Stimulated activated CD4-positive, alpha-beta T cell treated with anti-CD3 and anti-CD28 coated beads, Interleukin-1b, Interleukin-23, amount 100 ng/mL, for 1 hour (primary cell): ENCODE measurements at places on chromosomes 6 and 20.

DNA sequence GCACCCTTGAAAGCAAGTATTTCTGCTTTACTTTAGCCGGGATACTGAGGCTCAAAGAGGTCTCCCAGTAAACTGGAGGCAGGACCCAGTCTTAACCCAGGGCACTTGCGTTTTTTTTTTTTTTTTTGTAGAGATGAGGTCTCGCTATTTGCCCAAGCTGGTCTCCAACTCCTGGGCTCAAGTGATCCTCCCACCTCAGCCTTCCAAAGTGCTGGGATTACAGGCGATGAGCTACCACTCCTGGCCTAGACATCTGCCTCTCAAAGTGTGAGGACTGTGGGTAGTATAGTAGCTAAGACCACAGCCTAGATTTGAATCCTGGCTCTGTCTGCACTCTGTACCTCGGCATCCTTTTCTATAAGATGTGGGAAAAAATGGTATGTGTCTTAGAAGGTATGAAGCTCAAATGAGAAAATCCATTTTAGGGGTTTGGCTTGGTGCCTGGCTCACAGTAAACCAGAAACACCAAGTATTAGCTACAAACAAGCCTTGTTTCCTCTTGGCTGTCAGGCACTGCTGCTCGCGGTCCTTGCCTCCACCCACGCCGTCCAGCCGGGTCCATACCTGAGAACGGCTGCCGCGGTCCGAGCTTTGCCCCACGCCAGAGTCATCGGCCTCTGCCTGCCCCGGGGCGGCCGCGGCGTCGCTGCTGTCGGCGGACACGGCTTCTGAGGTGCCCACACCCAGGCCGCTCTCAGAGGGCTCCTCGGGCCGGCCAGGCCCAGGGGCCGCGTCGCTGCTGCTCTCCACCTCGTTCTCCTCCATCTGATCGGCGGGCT lies 1.2 kb downstream of the ZNF335 start:
- DNase-seq: no peak

DNA sequence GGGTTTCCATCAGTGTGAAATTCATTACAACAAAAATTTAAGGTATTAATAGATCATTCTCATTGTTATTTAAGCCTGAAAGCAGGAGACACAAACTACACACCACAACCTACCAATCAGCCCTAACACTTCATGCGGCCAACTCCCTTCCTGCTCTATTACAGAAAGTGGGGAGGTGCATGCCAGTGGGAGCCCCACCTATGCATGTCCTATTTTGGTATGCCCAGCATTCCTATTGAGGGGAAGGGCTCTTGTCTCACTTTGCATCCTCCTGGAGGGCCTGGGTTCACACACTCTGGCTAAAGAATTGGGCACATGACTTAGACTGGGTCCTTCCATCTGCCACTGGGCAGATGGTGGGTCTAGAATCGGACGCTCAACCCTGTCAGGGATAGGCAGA lies 450.0 kb downstream of the PTPRT start:
- no peak for DNase-seq

DNA sequence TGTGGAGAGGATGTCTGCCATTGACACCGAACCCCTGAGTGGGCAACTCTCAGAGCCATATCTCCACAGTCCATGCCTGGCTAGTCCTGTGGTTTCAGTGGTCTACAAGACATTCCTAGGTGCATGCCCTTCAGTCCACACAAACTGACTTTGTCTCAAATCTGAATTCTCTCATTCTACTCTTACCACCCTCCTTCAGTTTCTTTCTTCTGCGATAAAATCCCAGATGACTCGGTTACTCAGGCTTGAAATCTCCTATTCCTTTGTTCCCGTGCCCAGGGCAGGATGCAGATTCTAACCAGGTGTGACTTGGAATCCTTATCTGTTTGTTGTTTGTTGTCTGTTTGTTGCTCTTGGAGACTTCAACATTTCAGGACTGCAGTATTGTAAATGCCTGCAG lies 9.3 kb downstream of the CDS2 start:
- DNase-seq: no peak

DNA sequence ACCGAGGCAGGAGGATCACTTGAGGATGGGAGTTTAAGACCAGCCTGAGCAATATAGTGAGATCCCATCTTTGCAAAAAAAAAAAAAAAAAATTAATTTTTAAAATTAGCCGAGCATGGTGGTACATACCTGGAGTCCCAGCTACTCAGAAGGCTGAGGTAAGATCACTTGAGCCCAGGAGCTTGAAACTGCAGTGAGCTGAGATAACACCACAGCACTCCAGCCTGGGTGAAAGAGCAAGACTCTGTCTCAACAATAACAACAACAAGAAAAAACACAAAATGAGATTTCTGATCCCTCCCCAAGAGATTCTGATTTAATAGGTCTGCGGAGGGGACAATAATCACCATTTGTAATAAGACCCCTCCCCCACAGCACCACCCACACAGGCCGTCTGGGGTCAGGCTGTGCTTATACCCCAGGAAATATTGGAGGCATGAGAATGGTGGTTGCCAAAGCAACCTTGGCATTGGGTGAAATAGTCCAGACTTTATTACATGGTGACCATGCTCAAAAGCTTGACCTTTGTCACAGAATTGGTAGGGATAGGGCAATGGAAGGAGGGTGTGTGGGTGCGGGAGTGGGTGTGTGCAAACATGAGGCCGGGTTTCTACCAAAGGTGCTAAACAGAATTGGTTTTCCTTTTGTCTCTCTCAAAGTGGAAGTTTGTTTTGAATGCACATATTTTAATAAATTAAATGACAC lies 24.4 kb upstream of the ADTRP start:
- no peak for DNase-seq

GRCh38 chr6:33750244-33750991 lies 3.7 kb upstream of the IP6K3 start:
- no peak for DNase-seq

DNA sequence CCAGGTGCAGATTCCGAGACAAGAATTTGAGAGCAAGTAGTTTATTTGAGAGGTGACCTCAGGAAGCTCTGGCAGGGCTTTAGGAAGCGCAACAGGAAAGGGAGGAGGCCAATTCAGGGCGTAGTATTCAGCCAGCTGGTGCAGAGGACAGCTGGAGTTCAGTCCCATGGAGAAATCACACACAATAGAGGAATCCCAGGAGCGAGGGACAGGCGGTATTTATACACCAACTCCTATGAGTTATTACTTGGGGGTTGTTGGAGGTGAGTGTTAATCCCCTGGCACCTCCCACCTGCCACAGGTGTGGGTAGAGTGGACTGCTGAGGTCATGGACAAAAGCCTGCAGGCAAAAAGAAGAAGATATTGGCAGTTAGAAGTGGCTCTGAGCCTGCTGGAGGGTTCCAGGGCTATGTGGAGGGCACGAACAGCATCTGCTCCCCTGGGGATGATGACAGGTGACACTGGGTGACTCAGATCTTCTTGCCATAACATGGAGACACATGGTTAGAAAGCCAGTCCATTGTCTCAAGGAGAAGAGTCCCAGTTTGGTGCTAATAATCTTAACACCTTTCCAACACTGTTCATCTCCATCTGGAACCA lies 13.9 kb upstream of the SULF2 start:
- no peak for DNase-seq

DNA sequence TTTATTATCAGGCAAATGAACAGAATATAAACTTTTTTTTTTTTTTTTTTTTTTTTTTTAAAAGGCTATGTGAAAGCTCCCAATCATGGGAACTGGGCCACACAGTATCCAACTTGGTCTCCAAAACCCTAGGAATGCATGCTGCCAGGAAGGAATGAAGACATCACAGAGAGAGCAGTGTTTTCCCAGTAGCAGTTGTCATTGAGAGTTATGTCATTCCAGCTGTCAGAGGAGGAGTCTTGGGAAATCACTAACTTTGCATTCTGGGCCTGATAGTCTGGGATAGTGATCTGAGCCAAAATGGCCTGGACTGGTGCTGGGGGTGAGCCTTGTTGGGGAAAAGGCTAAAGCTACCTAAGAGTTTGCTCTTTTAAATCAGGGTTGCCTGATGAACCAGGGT lies 231.3 kb upstream of the MAP3K7 start:
- DNase-seq: no peak

DNA sequence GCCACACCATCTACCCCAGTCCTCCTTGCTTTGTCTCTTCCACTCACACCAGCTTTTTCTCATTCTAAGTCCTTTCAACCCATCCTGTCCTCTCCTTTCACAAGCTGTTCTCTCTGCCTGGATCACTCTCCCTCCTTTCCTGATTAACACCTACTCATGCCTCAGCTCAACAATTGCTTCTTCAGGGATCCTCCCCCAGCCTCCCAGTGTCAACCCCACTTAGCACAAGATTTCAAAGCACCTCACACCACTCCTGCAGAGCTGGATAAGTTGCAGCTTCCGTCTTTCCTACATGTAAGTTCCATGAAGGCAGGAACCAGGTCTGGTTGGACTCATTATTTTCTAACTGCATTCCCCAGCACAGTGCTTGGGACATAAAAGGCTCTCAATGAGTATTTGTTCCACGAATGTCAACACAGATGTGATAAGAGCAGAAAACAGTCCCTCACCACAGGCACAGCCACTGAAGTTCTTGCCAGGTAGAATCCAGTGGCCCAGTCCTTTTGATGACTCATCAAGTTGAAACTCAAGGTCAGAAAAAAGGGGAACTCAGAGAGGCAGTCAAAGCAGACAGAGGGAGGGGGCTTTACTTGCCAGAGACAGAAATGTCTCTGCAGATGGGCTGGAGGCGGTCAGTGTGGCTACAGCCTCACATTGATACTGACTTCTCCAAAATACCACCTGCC lies 193.4 kb upstream of the PRDM1 start:
- no peak for DNase-seq

- DNase-seq: no peak
These were observed 7.9 kb upstream of the ENTPD6 start for GRCh38 chr20:25187635-25188034.

DNA sequence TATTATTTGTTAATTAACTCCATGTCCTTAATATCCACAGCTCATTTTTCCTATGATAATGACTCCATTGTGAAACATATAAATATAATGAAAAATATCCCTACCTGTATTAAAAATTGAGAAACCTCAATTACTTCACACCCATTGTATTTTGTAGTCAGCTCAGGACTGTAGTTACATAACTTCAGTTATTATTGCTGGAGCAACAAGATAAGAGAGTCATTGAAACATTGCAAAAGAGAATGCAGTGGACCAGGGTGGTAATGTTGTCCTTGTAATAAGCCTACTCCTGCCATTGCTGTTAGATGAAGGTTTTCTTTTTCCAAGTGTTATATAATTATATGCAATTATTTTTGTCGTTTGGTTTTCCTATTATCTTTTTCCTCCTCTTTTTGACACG lies 184.4 kb downstream of the PRL start:
- DNase-seq: no peak

GRCh38 chr6:30814146-30815040 lies 69.9 kb upstream of the DDR1 start:
- no peak for DNase-seq

- no peak for DNase-seq
These were observed 57.4 kb downstream of the EZR start for GRCh38 chr6:158761746-158762145.

DNA sequence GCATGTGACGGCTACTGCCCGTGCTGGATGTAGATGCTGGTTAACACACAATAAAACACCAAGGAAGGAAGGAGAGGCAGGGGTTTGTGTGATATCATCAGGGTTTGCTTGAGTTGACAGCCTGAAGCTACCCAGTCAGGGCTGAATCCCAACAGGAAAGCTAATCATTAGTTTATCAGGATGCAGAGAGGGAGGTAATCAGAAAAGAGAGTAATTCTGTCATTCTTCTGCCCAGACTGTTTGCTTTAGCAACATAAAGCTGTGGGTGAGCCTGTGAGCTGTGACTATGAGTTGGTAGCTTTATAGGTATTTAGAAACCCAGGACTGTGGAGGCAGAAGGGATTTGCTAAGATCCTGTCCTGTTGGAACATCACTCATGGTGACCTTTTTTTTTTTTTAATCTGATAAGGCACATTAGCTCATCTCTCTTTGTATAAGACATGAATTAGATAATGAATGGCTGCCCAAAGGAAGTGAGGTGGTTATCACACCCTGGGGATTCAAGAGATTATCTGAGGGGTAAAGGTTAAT lies 79.3 kb downstream of the CAP2 start:
- DNase-seq: no peak

DNA sequence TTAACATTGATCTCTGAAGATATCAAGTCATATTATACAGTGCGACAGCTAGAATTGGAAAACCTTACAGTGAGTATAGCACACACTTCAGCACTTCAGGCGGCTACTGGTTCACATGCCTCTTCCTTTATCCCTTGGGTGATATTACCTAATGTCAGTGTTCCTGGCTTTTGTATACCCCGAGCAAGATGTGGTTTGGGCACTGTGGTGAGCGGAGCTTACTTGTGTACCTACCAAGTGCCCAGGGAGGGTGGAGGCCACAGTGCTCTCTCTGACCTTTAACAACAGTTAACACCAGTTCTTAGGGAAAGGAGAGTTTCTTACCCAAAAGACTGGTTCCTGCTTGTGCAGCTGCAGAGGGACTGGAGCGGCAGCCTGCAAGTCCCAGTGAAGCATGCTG lies 64.4 kb downstream of the PTPN1 start:
- DNase-seq: no peak

DNA sequence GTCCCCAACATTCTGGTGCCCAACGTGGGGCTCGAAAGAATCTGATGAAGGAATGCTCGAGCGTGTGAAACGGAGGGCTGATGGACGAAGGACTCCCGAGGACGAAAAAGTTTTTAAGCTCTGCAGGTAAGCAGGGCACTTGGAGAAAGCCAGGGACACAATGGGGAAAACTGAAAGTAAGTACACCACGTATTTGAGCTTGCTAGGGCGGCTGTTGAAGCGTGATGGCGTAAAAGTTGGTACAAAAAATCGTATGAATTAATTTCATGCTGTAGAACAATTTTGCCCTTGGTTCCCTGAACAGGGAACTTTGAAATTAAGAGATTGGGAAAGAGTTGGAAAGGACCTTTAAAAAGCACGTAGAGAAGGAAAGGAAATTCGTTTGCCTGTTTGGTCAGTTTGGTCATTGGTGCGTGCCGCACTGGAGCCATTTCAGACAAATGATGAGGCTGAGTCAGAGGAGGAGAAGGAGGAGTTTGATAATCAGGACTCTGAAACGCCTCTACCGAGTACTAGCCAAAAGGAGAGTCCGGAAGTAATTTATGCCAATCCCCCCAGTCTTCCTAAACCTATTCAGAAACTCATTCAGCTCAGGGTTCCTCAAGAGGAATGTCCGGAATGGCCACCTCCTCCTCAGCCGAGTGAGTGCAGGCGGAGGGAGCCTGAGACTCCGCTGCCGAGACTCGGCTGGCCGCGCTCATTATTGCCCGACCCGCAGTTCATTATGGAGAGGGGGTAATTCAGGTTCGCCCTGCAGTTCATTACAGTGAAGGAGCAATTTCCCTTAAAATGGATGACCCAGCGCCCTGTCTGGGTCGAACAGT lies 59.2 kb upstream of the PRSS16 start:
- no peak for DNase-seq

- no peak for DNase-seq
These were observed 48.7 kb downstream of the YTHDF1 start for GRCh38 chr20:63167026-63167917.

- no peak for DNase-seq
These were observed 43.2 kb downstream of the PFDN4 start for GRCh38 chr20:54251096-54251495.

DNA sequence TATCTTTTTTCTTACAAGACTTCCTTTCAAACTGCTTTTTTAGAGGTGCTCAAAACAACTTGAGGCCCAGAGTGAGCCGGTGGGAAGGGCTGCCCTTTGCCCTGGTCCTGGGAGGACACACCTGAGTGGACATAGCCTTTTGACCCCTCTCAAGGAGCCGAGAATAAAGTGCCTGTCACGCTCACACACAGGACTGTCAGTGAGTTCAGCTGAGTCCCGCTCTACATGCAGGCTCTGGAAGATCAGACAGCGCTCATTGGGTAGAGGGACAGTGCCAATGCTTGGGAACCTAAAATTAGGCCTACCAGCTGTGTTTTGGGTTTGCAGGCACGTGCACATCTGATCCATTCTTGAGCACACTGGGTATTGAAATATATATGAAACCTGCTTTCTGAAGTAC lies 387.8 kb downstream of the CD83 start:
- no peak for DNase-seq
